ENCODE measurements at places on chromosomes 4 and X. TPM values are rescaled to one million over a fixed set of nuclear protein-coding genes. Genes with fewer than 3 reads are reported as not detected.

NDST4 gene
- total RNA-seq, result not detected

DNA sequence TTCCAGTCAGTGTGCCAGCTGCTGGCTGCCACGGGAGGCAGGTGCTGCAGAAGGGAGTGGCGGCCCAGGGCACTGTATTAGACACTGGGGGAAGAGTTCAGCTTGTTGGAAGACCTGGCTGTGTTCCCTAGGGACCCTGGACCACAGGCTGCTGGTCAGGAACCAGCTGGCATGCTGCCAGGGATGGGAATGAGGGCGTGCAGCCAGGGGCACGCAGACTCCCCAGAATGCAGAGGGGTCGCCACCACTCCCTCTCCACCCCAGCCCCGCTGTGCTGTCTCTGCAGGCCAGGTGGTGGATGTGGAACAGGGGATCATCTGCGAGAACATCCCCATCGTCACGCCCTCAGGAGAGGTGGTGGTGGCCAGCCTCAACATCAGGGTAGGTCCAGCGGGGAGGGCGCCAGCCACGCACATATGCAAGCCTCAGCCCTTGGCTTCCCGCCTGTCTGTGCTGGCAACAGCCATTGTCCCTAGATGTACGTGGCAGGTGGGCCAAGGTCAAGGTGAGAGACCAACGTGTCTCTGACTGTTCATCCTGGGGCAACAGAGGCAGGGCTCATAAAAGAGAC is 12.3 kb downstream of the ABCD1 start:
- no peak for DNase-seq

DNA sequence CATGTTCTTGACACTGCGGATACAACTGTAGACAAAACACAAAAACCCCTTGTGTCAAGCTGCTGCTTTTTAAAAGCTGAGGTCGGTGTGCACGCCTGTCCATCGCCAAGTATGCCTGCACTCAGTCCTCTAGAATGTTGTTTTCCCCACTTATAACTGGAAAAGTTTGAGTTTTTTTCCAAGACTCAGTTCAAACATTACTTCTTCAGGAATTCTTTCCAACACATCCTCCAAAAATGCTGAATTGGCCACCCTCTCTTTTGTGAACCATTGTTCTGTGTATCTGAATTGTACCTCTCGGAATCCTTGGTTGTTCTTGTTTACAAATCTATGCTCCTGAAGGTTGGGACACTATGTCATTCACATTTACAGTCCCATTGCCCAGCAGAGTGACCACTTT is 94.6 kb downstream of the REELD1 start:
- DNase-seq, result no peak

DNA sequence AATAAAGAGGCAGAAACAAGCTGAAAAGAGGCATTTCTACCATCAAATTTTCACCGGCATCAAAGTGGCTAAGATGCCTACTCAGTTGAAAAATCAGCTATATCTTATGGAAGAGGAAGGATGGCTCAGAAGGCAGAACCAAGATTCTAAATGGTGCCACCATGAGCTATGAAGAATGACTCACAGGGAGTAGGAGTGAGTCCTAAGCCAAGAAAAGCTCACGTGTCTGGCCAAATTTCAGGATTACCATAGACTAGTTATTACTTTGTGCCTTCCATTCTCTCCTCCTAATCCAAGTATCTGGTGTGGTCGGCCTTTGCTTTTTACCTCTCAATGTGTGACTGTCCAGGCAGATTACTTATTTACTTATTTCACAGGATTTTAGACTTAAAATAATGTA is 54.8 kb downstream of the BMP3 start:
- DNase-seq, result no peak

- DNase-seq, result no peak
These were observed 895.6 kb downstream of the RAB28 start for GRCh38 chr4:12588582-12588981.

GRCh38 chr4:140152751-140153418 is 1.1 kb downstream of the MAML3 start:
- peak; percentile 55 for DNase-seq

- DNase-seq, result no peak
These were observed at the start of gene TASL for GRCh38 chrX:30577362-30577991. Gene TASL, minus strand, starts transcription at chrX:30577766. Its CDS starts 17,411 bp downstream, at chrX:30560355.
